ENCODE measurements at places on chromosomes 13 and 19. TPM values are rescaled to one million over a fixed set of nuclear protein-coding genes. Genes with fewer than 3 reads are reported as not detected.

Gene MAB21L1
- total RNA-seq, result 1.2 TPM

Gene APOC1
- total RNA-seq, result not detected

Gene ZNF528
- 36.4 TPM for total RNA-seq

DNA sequence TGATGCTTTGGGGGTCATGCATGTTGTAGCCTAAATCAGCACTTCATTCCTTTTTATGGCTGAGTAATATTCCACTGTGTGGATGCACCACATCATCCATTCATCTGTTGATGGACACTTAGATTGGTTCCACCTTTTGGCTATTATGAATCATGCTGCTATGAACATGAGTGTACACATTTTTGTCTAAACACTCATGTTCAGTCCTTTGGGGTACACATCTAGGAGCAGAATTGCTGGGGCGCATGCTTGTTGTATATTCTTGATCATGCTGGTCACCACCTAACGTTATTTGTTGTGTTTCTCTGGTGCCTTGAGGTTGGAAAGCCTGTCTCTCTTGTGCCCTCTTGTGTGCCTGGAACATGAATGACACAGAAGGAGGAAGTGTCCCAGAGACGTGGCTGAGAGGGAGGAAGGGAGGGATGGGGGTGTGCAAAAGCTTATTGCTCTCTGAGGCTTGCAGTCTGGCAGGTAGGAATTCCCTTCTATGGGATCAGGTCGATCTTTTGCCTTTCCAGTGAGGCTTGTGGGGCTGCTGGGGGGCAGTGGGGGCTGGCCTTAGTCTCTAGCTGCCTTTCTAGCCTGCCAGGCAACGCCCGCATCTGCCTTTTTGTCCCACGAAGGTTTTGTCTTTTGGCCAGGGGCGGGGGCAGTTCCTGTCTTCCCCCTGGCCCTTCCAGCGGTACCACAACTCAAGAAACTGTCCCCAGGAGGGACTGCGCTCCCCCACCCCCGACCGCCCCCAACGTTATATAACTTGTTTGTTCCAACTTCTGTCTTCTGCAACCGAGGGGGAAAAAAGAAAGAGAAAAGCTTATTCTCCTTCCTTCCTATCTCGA lies 7.6 kb downstream of the KLHL26 start:
- no peak for DNase-seq

- DNase-seq, result no peak
Observed at GRCh38 chr13:92433386-92433785, 793.2 kb upstream of the GPC6 start.

GRCh38 chr19:16327911-16328823 lies 3.5 kb downstream of the KLF2 start:
- peak; percentile 91 for DNase-seq

- DNase-seq, result no peak
Observed at GRCh38 chr19:49364083-49364737, 533 bp downstream of the DKKL1 start.

GRCh38 chr19:28019901-28020300 lies 1193.0 kb downstream of the UQCRFS1 start:
- DNase-seq, result no peak

- no peak for DNase-seq
Observed at GRCh38 chr19:32532233-32532632, 48.8 kb upstream of the PDCD5 start.

DNA sequence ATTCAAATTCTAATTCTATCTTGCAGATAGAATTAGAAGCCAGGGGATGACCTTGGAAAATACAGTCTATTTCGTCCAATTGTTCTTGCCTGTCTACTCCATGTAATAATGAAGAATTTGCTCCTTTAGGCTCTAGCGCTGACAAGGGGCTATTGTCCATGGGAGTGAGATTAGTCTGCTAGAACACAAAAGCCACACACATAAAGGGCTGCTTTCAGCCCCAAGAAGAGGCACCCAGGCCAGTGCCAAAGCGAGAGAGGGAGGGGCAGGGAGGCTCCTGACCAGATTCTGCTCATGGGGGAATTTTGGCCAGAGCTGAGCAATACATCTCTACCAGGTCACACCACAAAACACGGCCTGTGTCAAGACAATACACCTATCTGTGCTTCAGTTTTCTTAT lies 1306.9 kb downstream of the UQCRFS1 start:
- DNase-seq, result no peak

GRCh38 chr19:17473041-17473440 lies 2.7 kb downstream of the SLC27A1 start:
- no peak for DNase-seq

- no peak for DNase-seq
Observed at GRCh38 chr19:47637550-47637949, 28.6 kb downstream of the BICRA start.

- DNase-seq, result no peak
Observed at GRCh38 chr19:10112037-10112761, 706 bp downstream of the P2RY11 start.

All from umbilical cord (tissue), 2 donors.